SK-N-SH treated with all-trans-retinoic acid at 6 μM for 48 hours (cell line): ENCODE measurements at places on chromosomes 4 and X.

GRCh38 chrX:149567621-149568417 lies 18.1 kb upstream of the HSFX3 start:
- no peak for ATAC-seq

- ATAC-seq, result no peak
Observed at GRCh38 chrX:69179380-69179911, 14.2 kb upstream of the PJA1 start.

DNA sequence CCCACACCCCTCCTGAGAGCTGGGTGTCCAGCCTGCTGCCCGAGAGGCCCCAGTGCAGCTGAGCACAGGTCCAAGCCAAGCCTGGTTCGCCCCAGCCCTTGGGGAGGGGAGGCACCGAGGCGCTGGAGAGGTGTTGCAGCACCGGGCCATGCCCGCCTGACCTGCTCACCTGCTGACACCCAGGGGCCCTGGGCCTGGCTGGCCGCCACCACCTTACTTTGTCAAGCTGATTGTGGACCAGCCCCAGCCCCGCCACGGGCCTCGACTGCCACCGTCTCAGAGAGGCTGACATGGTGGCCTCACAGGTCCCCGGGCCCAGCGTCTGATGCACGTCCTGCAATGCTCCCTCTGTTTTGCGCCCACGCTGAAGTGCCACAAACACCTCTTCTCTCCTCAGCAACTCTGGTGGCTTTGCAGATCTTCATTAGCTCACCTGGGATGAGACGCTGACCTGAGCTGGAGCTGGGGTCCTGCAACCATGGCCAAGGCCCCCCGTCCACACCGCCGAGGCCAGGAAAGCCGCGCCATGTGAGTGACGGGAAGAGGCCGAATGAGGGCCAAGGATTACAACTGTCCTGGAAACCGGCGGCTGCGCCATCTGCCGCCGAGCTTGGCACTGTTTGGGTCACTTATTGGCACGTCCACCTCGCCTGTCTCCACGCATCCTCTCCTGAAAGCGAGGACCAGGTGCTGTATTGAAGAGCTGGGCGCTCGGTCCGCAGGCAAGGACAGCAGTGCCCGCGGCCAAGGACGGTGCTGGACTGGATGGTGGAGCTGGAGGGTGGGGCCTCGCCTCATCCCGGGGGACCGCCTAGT lies 7.6 kb downstream of the CPLX1 start:
- ATAC-seq, result no peak

DNA sequence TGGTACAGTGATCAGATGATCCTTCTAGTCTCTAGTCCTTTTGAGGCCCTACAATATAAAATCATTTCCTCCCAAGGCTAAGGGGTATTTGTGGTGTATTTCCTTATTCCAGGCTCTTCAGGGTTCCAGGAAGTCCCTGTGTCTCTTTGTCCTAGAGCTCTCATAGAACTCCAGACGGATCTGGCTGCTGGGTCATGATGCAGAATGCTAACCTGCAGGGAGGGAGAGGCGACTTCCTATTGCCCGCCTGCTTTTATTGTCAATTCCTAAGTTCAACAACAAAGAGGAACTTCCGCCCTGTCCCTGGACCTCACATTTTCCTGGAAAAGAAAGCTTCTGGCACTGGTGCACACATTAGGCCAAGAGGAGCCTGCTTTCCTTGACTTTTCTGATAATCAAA lies 45.9 kb upstream of the ZNF827 start:
- no peak for ATAC-seq

GRCh38 chr4:186734251-186734650 lies 10.6 kb upstream of the FAT1 start:
- ATAC-seq, result no peak

DNA sequence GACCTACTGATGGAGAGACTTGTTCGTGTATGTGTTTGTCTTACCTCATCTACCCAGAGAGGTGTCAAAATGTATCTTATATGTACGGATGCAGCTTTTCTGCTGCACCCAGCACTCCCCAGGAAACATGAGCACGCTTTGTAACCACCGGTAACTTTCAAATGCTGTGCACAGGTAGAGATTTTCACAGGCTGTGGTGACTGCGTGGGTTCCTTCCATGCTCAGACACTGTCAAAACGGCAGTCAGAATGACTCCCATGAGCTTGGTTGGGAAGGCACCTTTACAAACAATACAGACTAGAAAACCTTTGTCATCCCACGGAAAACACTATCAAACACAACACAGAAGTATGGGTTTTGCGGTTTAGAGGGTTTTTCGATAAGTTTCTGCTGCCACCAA lies 28.2 kb downstream of the F11 start:
- no peak for ATAC-seq

DNA sequence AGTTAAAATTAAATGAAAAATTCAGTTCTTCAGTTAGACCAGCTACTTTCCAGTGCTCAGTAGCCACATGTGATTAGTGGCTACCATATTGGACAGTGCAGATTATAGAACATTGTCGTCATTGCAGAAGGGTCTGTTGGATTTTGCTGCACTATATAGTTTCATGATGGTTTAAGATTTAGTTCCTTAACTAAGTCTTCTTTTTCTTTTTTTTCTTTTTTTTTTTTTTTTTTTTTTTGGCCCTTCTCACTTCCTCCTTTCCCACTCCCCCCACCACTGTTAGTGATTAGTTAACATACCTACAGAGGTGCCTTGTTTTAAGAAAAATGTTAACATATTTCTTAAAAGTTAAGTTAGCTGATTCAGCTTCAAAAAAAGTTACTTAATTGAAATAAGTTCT lies 9.0 kb downstream of the RAB9A start:
- no peak for ATAC-seq

GRCh38 chrX:125681058-125681457 lies 361.4 kb downstream of the TEX13C start:
- no peak for ATAC-seq

DNA sequence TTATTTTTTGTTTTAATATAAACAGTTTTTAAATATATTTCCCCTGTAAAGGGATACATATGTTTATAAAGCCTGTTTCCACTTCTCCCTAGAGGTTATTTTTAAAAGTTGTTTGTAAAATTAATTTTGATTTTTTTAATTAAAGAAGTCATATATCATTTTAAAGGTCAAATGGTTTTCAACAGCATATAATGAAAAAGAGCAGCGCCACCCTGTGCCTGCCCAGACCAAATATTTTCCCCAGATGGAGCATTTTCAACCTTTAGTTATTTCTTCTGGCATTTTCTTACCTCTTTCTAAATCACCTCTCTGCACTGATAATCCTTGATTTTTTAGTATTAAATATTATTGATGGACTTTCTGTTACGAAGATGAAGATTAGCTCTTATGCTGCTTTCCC lies 21.0 kb downstream of the MSX1 start:
- 0 out of 3 replicates have a peak, but pooled peaks have one; percentile 32 for ATAC-seq

GRCh38 chrX:4661771-4662170 lies 948.3 kb upstream of the PRKX start:
- ATAC-seq, result no peak

DNA sequence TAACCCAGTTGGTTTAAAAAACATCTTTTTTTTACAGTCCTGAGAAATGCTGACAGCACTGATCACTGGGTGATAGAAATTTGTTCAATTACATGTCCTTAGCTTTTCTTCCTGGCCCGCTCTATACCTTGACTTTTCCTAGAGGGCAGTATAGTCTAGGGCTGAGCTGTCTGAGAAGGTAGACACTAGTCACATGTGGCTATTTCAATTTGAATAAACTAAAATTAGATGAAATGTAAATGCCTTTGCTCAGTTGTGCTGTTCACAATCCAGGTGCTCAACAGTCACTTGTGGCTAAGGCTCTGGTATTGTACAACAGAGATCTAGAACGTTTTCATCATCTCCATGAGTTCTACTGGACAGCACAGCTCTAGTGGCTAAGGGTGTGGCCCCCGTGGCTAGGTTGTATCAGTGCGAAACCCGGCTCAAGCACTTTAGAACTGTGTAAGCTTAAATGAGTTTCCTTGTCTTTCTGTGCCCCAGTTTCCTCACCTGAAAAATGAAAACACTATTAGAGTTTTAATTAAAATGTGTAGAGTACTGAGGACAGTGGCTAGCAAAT lies 111.6 kb upstream of the WDR17 start:
- ATAC-seq, result peak; percentile 63; the same call in 2 of the 3 replicates

DNA sequence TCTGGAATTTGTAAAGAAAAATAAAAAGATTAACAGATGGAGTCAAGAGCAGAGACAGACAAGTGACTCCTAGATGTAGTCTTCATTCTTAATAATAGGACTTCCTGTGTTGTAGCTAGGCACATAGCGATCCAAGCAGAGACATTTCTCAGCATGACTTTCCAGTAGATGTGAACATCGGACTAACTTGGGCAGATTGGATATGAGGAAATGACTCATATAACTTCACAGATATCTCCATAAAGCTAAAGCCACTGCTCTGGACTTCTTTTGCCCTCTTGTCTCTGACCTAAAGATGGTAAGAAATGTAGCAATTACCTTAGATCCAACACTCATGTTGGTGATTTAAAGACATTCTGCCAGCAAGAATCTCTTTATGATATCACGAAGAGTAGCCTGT lies 131.7 kb downstream of the EPHA5 start:
- ATAC-seq, result no peak

DNA sequence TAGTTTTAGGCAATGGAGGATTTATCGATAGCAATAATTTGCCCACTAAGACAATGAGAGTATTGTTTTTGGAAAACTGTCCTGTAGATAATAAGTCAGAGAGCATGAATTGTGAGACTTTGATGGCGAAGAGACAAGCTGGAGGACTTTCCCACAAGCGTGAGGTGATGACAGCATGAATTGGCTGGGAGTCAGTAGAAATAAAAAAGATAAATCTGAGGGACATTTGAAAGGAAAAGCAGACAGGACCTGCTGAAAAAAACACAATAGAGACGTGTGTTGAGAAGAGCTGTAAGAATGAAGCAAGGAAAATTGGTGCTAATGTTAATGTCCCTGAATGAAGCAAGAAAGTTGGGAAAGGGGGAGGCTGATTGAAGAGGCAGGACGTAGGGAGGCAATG lies 233.5 kb downstream of the DCTD start:
- no peak for ATAC-seq

DNA sequence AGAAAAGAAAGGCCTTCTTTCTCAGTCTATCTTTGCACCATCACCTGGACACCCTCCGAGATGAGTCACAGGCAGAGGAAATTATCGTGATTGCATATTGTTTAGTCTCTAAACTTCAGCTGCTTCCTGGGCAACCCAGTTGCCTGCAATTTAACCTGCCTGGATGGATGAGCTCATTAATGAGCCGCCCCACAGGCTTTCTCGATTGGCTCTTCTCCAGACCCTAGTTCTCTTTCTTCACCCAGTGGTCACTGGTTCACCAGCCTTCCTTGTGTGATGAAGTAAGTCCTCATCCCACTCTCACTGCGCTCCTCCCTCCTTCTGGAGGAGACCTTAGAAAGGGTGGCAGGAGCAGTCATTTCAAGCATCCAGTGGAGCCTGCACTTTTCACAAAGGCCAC lies 94.4 kb downstream of the SOWAHB start:
- ATAC-seq, result peak; percentile 88

DNA sequence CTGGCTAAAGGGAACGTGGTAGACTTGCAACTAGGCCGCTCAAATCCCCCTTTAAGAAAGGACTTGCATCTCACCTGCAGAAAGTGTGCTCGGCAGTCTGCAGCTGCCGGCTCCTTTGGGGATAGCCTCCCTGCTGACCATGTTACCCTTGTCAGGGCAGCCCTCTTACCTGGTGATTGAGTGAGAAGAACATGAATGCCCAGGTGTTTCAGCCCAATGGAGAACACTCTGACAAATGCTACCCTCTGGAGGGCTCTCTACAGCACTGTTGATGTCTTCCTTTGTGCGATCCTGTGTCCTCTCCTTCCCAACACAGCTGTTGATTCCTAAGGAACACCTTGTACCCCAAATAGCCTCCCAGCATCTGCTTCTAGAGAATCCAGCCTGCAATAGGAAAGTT lies 178.7 kb upstream of the LDB2 start:
- ATAC-seq, result no peak

GRCh38 chr4:132218406-132218805 lies 930.7 kb upstream of the PCDH10 start:
- ATAC-seq, result no peak

- ATAC-seq, result peak; percentile 88
Observed at GRCh38 chr4:82745173-82745842, 53.3 kb downstream of the SCD5 start.

GRCh38 chr4:7779432-7779768 lies 160.3 kb downstream of the AFAP1 start:
- no peak for ATAC-seq

DNA sequence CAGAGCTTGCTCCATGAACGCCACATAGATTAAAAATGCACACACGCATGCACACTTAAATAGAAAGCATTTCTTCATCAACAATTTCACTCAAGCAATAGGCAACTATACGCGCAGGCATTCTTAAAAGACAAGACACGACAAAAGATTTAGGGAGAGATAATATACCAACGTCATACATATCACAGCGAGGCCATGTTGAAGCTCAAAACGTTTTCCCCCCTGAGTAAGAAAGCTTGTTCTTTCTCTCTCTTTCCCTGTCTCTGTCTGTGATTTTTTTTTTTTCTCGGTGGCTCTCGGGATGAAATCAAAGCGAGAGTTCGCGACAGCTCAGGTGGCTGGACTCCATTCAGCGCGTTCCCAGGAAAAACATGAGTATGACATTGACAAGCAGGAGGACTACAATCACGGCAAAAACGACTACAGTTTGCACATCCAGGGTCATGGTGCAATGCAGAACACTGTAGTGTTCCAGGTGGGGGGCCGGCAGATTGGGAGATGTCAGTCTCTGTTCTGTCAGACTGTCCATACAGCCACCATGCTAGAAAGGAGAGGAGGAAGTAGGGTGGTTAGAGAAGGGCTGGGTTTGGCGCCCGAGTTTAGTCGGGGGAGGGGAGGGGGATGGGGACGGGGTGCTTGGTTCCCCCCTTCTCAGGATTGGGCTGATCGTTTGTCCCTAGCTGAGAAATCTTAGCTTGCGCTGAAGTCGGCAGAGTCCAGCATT lies 30.7 kb downstream of the ARHGEF9 start:
- peak; percentile 26 for ATAC-seq
